Stimulated activated CD4-positive, alpha-beta T cell treated with anti-CD3 and anti-CD28 coated beads, Interleukin-15, amount 100 ng/mL, for 1 hour (primary cell): ENCODE measurements at places on chromosomes 5 and 9.

DNA sequence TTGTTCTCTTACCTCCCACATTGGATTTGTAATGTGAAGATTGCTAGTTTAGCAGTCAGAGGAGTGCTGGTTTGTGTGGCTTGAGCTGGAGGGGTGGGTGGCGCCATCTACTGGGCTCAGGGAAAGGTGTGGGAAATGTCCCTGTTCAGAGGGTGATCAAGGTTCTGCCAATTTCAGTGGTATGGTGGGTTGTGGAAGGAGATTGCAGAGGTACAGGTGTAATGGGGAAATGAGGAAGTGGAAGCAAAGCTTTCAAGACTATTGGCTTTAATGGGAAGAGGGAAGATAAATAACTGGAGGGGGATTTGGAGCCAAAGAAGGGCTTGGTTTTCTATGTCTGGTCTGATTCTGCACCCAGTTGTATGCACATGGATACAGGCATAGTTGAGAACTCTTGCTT, 76.4 kb downstream of the OSMR start:
- DNase-seq, result peak; percentile 20

GRCh38 chr5:151107084-151107483, 26.2 kb upstream of the TNIP1 start:
- no peak for DNase-seq

- no peak for DNase-seq
Measured at GRCh38 chr9:37927601-37928551, 23.9 kb upstream of the SLC25A51 start.

- DNase-seq, result no peak
Measured at GRCh38 chr9:86407022-86407421, 52.8 kb upstream of the TUT7 start.

DNA sequence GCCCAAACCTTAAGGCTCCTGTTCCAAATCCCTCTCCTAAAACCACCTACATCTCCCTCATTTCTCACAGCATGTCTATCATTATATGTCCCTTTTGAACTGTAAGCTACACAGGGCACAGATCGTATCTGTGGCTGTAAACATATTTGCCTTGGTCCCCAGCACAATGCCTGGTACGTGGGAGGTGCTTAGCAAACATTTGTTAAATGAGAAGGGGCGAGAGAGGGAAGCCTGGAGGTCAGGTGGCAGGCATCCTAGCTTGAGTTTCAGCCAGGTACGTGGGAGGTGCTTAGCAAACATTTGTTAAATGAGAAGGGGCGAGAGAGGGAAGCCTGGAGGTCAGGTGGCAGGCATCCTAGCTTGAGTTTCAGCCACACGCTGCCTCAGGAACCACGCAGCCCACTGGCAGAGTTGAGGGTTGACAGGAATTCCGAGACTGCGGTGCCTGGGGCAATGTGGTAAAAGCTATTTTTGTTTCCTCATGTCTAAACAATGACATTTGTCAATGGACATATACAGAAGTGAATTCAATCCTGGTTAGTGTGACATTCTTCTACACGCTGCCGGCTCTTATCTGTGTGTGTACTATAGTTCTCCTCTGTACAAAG, 113.6 kb downstream of the EFNA5 start:
- DNase-seq, result no peak

GRCh38 chr9:18829873-18830272, 203.1 kb downstream of the SAXO1 start:
- DNase-seq, result no peak

DNA sequence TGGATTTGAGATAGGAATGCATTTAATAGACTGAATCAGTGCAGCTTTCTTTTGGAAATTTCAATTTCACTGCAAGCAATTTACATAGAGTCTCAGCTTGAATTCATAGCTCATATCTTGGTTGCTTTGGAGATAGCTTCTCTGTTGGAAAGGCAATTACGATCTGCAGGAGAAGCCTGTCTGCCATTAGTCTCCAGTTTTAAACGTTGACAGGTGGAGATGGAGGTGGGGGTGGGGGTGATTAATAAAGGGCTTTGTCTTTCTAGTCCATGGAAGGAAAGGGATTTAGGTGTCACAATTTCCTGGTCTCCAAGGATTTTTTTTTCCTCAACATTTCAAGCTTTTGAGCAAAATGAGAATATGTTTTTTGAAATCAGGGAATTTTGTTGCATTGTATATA, 184.7 kb downstream of the CARTPT start:
- DNase-seq, result no peak

DNA sequence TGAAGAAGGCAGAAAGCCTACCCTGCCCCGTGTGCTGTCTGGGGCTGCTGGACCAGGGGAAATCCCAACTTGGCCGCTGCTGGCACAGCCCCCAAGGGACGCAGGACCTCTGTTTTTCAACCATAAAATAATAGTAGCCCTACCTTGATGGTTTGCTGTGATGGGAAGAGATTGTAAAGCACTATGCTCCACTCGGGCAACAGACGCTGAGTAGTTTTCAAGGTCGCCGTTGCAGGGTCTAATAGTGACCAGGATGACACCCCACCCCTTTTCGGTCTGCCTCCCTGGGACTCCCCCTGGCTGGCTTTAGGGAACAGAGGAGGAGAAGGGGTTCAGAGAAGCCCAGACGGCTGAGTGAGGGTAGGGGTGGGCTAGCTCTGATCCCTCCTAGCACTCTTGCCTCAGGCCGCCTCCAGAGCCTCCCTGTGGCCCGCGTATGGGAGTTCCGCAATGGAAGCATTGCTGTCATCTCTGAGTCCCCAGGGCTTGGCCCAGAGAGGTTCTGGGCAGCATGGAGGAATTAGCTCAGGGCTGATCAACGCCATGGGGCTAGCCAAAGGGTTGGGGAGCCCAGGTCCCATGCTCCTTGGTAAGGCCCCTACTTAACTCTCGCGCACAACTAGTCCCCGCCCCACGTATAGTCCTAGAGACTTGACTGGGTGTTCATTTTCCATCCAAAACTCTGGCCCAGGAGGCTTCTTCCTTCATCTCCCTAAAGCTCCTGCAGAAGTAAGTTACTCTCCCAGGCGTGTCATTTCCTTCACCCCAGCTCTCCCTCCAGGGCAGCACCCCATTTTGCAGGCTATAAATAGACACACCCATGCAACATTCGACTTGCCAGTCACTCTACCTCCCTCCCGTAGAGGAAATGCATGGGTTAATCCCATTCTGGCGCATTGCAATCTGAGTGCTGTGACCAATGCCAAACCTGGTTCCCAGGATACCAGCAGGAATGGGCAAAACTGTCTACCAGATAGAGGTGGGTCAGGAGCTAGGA, 1.1 kb upstream of the IRF1 start:
- no peak for DNase-seq

DNA sequence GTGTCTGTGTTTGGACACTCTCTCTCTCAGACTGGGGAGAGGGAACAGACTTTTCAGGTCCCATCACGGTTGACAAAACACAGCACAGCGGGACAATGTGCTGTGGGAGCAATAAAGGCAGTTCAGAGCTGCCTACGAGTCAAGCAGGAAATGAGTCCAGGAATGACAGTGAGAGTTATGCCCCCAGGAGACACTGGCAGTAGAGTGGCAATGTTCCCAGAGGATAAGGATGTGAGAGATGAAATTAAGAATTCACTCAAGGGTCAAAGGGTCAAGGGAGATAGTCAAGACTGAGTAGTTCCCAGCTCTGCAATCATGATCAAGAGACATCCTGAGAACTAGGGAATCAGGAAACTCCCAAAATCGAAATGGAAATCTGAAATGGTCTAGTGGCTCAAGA, 156.1 kb downstream of the LURAP1L start:
- DNase-seq, result no peak

- DNase-seq, result no peak
Measured at GRCh38 chr9:99980598-99980997, 74.1 kb downstream of the STX17 start.

- DNase-seq, result no peak
Measured at GRCh38 chr5:110203661-110204060, 513.9 kb downstream of the MAN2A1 start.

DNA sequence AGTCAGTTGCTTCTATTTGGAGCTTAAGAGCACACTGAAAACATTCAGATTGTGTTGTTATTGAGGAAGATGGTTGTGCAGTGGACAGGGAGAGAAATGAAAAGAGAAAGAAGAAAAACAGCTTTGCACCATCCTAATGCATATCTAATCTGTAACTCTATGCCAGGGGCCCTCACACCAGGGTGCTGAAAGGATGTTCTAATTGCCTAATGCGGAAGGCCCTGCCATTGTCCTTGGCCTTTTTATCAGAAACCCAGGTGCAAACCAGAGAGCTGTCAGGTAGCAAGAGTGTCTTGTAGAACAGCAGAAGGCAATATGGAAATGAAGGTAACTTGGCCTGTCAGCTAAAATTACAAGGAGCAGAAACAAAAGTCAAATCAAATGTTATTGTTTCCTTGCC, 384.5 kb upstream of the PIK3R1 start:
- DNase-seq, result no peak

- no peak for DNase-seq
Measured at GRCh38 chr5:127826011-127826410, 122.8 kb downstream of the CCDC192 start.

GRCh38 chr5:62562867-62563266, 15.8 kb upstream of the LRRC70 start:
- no peak for DNase-seq

DNA sequence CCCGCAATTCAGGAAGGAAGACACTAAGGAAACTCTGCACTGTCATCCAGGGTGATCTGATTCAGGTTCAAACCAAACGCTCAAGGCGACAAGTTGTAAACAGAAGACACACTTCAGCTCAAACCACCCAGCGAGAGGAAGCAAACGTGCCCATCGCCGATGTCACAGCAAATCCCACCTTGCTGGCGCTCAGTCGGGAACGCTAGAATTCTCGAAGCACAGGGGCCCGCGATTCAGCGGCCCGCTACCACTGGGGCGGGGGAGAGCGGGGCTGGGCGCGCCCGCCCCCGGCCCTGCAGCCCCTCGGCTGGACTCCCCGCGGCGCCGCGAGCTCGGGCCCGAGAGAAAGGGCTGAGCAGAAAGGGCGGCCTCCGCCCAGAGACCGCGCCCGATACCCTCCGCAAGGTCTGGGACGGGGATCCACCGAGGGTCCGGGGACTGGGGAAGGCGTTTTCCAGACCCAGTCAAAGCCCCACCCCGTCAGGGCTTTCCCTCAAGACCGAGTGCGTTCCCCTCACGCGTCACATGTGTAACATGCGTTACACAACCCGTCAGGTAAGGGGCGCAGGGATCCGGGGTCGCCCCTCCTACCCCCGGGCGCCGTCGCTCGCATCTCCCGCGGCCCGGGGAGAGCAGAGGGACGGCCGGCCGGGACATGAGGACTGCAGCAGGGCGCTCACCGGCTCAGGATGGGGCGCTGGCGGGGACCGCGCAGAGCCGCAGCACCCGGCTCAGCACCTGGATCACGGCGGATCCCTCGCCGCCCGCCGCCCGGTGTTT, 469 bp downstream of the AGTPBP1 start:
- peak; percentile 15 for DNase-seq

- DNase-seq, result no peak
Measured at GRCh38 chr5:76165711-76166374, 82.7 kb downstream of the SV2C start.

DNA sequence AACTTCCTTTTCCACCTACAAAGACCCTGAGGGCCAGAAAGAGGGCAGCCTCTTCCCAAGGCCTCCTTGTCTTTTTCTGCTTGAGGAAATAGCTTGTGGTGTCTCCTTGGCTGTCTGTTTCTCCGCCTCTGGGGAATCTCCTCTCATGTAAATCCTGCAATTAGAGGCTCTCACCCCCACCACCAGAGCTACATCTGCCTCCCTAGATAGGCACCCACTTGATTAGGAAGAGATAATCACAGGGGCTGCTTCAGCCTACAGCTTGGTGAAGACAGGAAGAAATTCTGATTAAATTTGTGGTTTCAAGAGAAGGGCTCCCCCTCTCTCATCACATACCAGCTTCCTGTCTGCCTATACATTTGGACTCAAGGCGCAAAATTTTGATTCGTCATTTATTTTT, 75.6 kb downstream of the TLR4 start:
- no peak for DNase-seq

GRCh38 chr5:167442922-167443321, 848.5 kb upstream of the WWC1 start:
- DNase-seq, result no peak

- no peak for DNase-seq
Measured at GRCh38 chr9:131608493-131609037, 63.2 kb downstream of the PRRT1B start.

DNA sequence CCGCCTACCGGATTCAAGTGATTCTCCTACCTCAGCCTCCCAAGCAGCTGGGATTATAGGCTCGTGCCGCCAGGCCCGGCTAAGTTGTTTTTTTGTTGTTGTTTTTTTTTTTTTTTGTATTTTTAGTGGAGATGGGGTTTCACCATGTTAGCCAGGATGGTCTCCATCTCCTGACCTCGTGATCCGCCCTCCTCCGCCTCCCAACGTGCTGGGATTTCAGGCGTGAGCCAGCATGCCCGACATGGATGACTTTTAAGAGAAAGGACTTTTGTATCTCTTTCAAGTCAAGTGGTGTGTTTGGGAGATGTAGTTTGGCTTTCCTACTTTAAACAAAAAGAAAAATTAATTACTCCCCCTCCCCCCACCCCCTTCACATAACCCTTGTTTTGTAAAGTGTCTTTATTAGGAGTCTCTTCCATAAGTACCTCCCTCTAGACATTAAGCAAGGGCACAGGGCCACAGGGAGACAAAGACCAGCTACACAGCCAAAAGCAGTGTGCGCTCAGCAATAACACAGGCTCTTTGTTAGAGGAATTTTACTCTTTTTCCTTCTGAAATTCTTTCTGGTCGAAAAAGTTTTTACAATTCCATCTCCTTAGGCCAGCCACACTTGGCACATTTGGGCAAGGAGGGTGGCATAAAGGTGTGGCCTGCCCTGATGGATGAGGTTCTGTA, 31.2 kb downstream of the JAKMIP2 start:
- no peak for DNase-seq

GRCh38 chr9:131320031-131320685, 30.6 kb downstream of the PLPP7 start:
- DNase-seq, result no peak

DNA sequence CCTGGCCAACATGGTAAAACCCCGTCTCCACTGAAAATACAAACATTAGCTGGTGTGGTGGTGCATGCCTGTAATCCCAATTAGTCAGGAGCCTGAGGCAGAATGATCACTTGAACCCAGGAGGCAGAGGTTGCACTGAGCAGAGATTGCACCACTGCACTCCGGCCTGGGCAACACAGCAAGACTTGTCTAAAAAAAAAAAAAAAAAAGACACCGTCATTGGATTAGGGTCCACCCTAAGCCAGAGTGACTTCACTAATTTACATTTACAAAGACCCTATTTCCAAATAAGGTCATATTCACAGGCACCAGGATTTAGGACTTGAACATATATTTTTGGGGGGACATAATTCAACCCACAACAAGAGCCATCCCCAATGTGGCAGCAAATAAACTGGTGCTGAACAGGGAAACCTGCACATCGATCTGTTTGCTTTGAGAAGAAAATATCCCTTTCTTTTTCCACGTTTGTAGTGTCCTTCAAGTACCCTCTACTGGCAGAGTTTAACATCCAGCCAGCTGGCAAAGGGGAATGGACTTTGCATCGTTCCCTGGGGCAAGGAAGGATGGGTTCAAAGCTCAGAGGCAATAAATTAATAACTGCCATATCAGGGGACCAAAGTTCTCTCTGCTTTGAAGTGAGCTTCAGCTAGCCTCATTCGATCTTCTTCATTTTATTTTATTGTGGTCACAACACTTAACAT, 3.7 kb upstream of the DNAJC25 start:
- DNase-seq, result no peak

GRCh38 chr5:135467871-135468485, 15.8 kb upstream of the TIFAB start:
- no peak for DNase-seq
